ENCODE measurements at places on chromosomes 7 and 10.

- DNase-seq = no peak
Observed at GRCh38 chr10:131187274-131187673, 124.2 kb downstream of the TCERG1L start.

- no peak for DNase-seq
Observed at GRCh38 chr10:35050568-35050967, 39.6 kb downstream of the CUL2 start.

DNA sequence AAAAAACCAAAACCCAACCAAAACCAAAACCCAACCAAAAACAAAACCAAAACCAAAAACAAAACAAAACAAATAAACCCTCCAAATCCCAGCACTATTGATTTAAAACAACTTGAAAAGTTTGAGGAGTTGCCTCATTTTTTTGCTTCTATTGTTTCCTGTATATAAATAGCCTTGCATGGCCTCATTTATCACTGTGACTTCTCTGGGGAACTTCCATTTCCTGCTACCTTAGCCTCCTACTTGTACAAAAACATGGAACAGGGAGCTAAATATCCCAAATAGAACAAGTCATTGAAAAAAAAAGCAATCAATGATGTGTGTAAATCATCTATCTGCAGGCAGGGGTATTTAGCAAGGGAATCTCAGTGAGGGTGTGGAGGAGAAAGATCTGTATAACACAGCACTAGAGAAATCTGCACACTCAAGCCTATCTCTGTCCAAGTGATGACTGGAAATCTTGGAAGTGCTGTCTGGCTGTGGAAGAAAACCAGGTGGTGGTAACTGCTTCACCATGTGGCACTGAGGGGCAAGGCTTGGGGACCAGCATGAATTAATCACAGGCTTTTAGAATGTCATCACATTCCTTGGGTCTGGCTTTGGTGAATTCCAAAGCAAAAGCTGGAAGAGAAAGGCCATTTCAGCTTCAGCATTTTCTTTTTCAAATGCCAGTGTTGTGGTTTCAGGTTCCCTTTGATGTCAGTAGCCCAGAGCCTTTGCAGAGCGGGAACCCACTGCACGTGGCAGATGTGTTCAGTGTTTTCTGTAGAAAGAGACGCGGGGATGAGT, 349.5 kb upstream of the ZNF32 start:
- no peak for DNase-seq

DNA sequence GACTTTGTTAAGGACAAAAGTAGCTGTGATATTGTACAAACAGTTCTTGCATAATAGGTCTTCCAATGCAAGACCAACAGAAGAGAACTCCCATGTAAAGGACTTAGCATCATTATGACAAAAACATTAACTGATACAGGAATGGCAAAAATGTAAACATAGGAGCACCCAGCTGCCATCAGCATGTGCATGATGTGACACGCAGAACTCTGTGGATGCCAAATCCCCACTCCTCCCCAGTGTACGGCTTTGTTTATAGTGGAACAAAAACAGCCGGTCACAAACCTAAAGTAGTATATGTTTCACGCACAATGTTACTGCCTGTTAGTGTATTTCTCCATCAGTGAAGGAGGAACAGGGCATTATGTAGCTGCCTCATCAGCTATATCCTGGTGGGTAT, 316.0 kb upstream of the AOAH start:
- DNase-seq = peak; percentile 32

- no peak for DNase-seq
Observed at GRCh38 chr7:89002981-89003956, 207.7 kb upstream of the TEX47 start.

DNA sequence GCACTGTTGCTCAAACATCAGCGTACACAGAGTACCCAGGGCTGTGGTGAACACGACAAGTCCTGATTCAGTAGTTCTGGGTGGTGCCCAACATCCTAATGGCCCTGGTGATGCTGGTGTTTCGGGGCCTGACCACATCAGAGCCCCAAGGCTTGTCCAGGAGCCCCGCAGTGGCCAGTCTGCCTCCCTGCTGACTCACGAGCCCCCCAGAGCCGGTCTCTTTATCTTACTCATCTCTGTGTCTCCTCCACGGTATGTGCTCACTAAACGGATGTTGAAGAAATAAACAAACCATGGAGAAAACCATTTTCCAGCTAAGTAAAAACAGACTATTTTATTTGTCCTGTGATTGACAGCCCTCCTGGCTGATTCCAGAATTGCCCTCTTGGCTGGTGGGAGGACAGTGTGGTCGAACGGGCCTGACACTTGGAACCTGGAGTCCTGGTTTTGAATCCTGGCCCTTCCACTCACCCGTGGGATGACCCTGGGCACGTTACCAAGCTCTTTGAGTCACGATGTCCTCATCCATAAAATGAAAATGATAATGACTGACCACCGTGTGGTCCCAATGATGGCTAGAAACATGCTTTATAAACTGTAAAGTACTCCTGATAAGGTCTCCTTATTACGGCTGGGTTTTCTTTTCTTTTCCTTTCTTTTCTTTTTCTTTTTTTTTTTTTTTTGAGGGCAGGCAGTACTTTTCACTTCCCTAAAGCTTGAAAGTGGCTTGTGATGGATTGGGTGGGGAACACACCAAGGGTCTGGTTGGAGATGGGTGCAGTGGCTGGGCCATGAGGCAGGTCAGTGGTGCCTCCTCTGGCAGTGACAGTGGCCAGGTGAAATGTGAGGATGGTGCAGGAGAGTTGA, 5.7 kb downstream of the HIP1 start:
- peak; percentile 91 for DNase-seq

DNA sequence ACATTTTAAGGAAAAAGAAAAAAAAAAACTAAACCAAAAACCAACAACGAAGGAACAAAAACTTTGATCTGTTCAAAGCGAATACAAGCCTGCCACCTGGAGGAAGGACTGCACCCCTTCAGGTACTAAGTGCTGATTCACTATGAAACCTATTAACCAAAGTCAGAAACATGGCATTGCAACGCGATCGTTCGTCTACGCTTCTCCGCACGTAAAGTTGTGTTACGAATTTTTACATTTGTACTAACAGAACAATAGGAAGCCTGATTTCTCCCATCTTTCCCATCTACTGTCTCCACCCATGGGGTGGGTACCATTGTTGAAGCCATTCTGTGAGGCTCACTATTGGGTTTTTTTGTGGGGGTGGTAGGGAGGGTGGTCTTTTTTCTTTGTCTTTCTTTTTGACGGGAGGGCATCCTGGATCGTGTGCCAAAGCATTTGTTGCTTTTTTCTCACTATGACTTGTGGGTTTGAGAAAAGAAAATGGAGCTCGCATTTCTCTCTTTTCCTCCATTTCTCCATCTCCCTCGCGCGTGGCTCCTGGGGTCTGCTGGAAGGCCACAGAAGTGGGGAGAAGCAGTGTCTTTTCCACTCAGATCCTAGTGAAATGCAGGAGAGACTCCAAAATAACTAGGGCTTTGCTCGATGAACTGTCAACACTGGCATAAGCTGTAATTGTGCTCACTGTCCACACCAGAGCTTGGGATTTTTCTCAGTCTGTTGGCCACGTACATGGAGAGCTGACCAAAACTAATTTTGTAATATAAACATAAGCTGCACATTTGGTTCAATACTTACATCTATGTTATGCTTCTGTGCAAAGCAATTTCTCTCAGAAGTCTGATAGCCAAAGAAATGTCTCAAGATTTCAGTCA, 100.9 kb upstream of the YAE1 start:
- DNase-seq = peak; percentile 62

- peak; percentile 61 for DNase-seq
Observed at GRCh38 chr10:5538446-5538845, 13.7 kb downstream of the CALML3 start.

DNA sequence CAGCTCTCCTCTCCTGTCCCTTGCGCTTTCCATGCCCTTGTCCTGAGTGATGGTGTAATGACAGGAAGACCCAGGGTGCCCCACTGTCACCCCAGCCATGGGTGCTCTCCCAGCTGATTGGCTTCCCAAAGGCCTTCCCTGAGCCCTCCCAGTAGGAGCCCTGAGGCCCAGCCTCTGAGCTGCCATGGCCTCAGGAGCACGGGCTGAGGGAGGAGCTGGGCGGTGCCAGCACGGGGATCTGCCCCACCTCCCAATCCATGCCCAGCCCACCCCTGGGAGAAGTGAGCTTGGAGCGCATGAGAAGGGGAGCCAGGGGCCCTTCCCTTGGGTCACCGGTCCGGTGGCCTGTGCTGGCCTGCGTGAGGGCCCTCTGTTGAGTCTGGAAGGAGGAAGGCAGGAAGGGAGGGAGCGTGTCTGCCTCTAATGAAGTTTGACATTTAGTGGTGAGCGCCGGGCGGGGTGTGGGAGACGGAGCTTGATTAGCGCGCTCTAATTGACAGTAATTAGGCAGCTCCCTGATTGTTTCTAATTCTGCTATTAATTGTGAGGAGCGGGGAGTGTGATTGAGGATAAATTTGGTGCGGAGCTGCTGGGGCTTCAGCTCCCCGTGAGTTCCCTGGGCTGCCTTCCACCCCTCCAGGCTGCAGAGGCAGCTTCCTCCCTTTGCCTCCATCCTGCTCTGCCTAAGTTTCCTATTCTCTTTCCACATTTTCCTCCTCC, 28.3 kb downstream of the GBX1 start:
- DNase-seq = no peak

- no peak for DNase-seq
Observed at GRCh38 chr7:70489813-70490212, 642.1 kb upstream of the GALNT17 start.

GRCh38 chr7:135994466-135995205, 17.5 kb upstream of the MTPN start:
- DNase-seq = no peak

DNA sequence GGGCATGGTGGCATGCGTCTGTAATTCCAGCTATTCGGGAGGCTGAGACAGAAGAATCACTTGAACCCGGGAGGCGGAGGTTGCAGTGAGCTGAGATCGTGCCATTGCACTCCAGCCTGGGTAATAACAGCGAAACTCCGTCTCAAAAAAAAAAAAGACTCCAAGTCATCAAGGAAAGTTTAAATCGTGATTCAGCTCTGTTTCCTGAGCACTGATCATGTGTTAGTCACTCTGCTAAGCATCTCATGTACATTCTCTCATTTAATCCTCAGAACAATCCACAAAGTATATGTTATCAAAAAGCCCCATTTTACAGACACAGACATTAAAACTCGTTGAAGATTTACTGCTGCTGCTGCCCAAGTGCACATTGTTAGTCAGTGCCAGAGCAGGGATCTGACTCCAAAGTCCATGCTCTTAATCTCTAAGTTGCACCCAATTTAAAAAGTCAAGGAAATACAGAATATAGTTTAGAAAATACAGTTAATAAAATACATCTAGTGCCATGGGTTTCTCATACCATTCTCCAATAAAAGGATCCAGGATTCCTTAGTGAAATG, 6.2 kb downstream of the PIK3AP1 start:
- DNase-seq = no peak

GRCh38 chr7:18276380-18276779, 219.2 kb upstream of the HDAC9 start:
- DNase-seq = no peak

- no peak for DNase-seq
Observed at GRCh38 chr7:143360788-143361551, 1.5 kb downstream of the FAM131B start.

- DNase-seq = peak; percentile 69
Observed at GRCh38 chr7:832167-832967, at the start of gene SUN1. SUN1 (plus strand) TSS chr7:832476; CDS start chr7:832525, 49 bp downstream.

DNA sequence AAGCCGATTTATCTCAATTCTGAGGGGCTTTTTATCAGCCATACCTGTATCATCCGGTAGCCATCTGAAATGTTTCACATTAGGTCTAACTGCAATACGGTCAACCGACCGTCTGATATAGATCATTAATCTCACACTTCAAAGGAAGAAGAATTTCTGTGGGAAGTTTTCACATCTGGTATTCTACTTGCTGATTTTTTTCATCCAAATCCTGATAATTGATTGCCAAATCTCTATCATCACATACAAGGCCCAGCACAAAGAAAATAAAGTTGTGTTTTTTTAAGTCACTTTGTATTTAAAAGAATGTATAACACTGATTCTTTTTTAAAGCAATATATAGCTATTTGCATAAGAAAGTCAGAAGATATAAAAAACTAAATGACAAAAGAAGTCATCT, 132.3 kb downstream of the DKK1 start:
- no peak for DNase-seq

GRCh38 chr10:25177754-25178135, 2.9 kb downstream of the GPR158 start:
- no peak for DNase-seq

DNA sequence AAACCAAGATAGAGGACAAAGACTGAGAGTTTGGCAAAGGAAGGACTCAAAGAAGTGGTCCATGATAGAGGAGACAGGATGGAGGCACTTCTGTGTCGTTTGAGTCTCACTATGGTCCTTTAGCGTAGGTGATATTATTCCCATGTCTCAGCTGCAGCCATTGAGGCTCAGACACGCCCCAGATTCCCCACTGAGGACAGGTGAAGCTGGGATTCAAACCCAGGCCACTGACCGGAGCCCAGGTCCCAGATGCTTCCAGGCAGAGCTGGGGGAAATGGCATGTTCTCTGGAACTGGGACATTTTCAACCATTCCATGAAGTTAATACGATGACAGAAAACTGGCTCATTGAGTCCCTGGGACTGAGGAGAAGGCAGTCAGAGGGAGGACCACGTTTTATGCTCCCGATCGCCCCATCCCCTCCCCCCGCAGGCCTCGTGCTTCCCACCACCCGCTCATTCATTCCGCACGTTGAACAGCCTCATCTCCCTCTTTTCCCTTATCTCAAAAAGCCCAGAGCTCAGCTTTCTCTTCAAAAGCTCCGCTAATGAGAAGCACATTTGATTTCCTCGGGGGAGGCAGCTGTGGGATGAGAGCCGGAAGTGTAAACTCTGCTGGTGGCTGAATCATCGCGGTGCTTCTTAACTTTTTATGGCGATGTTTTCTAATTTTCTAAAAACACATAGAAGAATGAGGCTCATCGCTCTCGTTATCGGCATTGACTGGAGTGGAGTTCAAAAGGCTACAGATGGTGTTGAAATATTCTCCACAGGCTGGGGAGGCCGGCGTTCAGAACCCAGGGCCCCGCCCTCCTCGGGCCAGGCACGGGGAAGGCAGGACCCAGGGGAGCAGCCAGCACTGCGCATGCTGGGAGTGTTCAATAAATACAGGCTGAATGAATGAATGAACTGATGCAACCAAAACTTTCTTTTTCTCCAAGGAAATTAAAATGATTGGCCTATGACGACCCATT, 64.0 kb downstream of the OAT start:
- peak; percentile 96 for DNase-seq

- no peak for DNase-seq
Observed at GRCh38 chr7:72539702-72540101, 127.6 kb upstream of the CALN1 start.

DNA sequence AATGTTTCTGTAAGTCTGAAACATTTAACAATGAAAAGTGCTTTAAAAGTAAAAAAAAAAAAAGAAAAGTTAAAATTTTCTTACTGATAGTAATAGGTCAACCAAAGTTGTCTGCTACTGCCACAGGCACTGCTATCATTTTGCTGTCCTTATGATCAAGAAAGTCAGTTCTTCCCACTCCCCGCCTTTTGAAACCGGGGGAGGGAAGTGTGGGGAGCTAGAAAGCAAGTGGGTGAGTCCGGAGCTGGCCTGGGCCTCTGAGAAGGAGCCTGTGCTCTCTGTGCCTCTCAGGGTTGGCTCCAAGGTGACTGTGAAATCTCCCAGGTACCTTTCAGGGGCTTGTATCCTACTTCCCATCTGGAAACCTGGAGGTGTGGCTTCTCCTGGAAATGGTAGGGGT, 7.3 kb downstream of the C7orf57 start:
- no peak for DNase-seq

Measured in fibroblast of villous mesenchyme (primary cell).